NCI-H187 treated with DMSO at 0.1 percent for 48 hours (cell line): ENCODE measurements at places on chromosomes 12 and 14.

GRCh38 chr14:98953551-98954348 lies 318.2 kb downstream of the BCL11B start:
- DNase-seq, result no peak

DNA sequence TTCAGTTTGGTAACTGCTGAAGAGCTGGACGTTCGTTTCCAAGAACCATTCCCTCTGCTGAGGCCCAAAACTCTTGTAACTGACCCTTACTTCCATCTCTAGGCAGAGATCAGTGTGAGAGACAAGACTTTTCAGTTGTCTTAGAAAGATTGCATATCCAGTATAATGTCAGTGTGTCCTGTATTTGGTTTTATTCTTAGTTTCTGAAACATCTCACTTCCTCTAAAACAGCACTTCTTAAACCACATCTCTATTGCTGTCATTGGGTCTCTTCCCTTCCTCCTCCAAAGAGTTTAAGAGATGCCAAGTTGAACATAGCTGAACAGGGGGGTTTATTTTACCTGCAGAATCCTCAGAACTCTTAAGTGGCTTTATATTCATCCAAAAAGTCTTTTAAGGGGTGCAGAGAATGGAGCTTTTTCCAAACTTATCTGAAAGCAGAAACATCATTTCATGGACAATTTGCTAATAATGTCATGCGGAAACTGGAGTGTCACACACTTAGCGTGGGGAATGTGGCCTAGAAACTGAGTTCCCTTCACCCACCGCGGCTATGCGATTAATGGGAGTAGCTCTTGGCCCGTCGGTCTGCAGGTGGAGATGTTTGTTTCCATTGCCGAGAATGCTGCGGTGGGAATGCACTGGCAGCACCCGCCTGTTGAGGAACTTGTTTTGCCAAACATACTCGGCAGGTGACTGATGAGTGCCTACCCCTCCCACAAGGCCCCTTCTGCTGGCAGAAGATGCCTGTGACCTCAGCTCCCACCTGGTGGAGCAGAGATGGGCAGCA lies 148.2 kb downstream of the ADGRD1 start:
- no peak for DNase-seq

DNA sequence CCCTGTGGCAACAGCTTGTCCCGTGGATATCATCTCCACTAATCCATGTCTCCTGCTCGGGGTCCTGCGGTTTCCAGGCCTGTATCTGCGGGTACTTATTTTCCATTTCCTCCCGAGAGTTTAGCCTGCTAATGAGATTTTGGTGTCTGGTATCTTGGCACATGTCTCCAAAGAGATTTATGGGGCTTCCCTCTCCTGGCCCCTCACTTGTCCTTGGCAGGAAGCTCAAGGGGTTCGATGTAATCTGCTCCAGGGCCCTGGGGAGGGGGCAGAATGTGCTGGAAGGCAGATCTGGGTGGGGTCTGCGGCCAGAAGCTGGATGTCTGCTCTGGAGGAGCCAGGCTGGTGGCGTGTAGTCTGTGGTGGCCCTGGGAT lies 85.7 kb downstream of the KIF26A start:
- DNase-seq, result no peak

DNA sequence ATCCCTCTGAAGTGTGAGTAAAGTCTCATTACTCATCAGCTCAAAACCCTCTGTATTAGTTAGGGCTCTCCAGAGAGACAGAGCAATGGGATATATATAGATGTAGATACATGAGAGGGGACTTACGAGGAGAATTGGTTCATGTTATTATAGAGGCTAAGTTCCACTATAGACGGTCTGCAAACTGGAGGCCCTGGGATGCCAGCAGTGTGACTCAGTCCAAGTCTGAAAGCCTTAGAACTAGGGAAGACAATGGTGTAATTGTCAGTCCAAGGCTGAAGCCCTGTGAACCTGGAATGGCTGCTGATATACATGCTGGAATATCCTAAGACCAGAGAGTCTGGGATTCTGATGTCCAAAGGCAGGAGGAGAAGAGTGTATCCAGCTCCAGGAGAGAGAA lies 57.3 kb upstream of the CEP83 start:
- no peak for DNase-seq

DNA sequence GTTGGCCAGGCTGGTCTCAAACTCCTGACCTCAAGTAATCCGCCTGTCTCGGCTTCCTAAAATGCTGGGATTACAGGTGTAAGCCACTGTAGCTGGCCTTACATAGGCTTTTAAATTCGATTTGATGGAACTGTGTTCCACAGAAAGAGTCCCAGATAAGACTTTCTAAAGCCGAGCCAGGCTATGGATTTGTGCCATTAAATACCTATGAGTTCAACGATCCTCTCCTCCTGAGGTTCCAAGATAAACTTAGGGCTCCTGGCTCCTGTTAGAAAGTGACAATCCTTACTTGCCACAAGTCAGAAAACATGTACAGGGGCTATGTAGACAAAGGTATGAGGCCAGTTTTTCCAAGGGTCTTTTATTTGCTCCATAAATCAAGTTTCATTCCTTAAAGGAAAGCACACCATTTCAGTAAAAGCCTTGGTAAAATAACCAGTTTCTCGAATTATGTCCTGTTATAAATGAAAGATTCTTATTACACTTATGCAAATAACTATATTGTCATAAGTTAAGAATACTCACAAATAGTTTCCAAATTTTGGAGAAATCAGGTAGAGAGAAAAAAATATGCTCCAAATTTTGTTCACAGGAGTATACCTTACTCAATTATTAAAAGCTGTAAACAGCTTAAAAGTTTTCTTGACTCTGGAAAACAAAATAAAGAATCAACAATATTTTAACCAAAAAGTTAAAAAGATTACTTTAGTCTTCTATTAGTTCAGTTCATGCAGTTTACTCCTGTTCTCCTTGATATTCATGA lies 36.1 kb upstream of the LRRK2 start:
- DNase-seq, result no peak

- no peak for DNase-seq
Measured at GRCh38 chr12:81668475-81668874, 90.7 kb downstream of the PPFIA2 start.

GRCh38 chr14:37903343-37904191 lies 304.1 kb upstream of the SSTR1 start:
- DNase-seq, result no peak

DNA sequence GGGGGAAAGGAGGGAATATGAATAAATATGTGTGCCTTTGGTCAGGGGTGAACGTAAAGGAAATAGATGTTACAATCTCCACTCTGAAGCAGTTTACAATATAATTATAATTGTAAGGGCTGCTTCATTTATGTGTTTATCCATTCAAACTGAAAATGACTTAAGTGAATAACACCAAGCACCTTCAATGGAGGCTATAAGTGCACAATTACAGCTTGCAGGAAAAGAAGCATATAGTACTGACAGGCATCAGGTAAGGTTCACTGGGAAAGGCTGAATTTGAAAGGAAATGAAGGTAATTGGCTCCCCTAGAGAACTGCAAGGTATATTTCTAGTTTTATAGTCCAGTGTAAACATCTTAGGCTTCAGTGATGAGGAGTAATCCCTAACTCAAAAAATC lies 192.7 kb downstream of the STXBP6 start:
- DNase-seq, result no peak

DNA sequence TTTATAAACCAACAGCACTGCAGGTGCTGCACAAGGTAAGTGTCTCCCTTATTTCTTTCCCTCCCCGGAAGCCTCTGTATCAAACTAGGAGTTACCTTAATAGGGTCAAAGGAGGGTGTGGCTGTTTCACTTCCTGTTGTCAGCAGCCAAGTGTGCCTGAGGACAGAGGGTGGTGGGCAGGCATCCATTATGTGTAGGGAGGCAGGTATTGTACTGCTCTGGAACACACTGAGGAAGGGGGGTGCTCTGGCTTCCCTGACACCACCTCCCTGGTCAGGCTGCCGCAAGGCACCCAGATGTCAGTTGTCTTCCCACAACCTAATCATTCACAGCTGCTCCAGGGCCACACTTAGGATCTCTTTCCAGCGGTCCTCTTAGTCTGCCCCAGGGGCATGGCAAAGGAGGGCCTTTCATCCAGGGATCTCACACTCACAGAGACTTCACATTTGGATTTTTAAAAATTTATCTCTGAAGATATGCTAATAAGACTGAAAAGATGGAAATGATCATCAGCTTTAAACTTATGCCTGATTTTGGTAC lies 132.0 kb upstream of the ARHGAP5 start:
- no peak for DNase-seq

DNA sequence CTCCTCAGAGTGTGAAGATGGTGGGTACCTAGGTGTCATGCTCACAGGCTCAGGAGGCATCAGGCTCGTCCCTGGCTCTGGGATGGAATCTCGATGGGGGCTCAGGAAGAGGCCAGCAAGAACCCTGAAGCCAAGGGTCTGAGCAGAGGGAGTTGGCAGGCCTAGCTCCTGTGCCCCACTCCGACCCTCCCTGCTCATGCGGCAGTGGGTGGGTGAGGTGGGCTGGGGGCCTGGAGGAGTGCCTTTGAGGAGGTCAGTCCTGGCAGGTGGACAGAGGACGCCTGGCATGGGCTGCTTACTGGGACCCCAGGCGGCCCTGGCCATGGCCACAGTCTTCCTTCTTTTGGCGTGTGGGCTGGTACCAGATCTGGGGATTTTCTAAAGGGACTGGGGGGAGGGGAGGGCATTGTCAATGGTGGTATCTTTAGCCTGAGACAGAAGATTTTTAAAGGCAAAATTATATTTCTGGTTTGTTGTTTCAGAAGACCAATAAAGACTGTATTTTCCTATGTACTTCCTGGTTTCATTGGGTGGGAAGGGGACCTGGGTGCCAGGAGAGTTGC lies 16.0 kb downstream of the LRTM2 start:
- no peak for DNase-seq

DNA sequence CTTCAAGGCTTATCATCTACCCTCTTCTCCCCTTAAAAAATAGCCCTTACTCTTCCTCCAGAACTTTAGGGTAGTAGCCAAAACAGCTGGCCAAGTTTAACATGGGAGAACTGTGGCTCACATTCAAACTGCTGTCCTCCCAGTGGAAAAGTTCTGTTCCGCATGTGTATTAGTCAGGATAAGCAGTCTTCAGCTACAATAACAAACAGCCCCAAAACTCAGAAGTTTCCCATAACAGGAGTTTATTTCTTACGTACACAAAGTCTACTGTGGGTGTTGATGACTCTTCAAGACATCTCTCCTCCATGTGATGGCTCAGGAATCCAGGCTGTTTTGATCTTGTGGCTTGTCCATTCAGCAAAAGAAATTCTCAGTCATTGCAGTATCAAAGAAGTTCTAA lies 35.5 kb downstream of the MYO1H start:
- DNase-seq, result no peak

GRCh38 chr12:1634590-1635191 lies 5.7 kb downstream of the WNT5B start:
- no peak for DNase-seq

- no peak for DNase-seq
Measured at GRCh38 chr14:97267509-97267908, 470.3 kb downstream of the VRK1 start.

GRCh38 chr14:22448035-22448904 lies 140.8 kb downstream of the DAD1 start:
- DNase-seq, result no peak
